Immature natural killer cell (primary cell): ENCODE measurements at places on chromosomes 3 and 15. TPM values are rescaled to one million over a fixed set of nuclear protein-coding genes. Genes with fewer than 3 reads are reported as not detected.
A peak's percentile ranks its signal among the peaks of the same experiment; 100 is the strongest.

DNA sequence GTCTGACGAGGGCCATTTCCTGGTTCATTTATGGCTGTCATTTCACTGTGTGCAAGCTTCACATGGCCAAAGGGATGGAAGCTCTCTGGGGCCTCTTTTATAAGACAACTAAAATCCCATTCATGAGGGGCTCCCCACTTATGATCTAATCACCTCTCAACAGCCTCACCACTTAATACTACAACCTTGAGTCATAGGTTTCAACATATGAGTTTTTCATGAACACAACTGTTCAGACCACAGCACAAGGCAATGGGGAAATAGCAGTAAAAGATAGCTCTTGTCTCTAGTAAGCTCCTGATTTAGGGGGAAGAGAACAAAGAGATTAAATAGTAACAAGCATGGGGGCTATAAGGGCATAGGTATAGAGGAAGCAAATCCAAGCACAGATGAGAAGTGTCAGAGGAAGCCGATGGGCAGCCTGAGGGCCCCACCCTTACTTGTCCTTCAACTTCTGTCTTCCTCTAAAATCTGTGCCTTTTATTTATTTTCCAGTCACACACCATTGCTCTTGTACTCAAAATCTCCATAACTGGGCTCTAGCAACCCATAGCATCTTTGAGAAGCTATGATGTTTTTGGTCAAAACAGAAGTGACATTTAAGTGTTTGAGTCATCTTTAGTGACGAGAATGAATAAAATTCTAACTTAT lies 329.1 kb downstream of the UNC13C start:
- H3K36me3 ChIP-seq, result no peaks in the 10 kb centered on the region
- no peak for DNase-seq
- peaks cover 2% of the 10 kb centered on the region for H3K27me3 ChIP-seq
- H3K27ac ChIP-seq, result no peak overlapping the region

CELF6 gene
- polyA plus RNA-seq, result not detected

- no peak overlapping the region for H3K27ac ChIP-seq
- H3K4me1 ChIP-seq, result peaks cover 12% of the 10 kb centered on the region
- no peaks in the 10 kb centered on the region for H3K27me3 ChIP-seq
- no peak overlapping the region for H3K4me3 ChIP-seq
- DNase-seq, result no peak
These were observed 4.4 kb upstream of the XIRP1 start for GRCh38 chr3:39196671-39197356.

GRCh38 chr3:172685331-172686214 lies 25.3 kb downstream of the NCEH1 start:
- no peak overlapping the region for H3K4me3 ChIP-seq
- no peak overlapping the region for H3K27ac ChIP-seq
- H3K4me1 ChIP-seq, result peaks cover 2% of the 10 kb centered on the region
- H3K36me3 ChIP-seq, result no peaks in the 10 kb centered on the region
- H3K27me3 ChIP-seq, result no peaks in the 10 kb centered on the region

CYP11A1 gene
- not detected for polyA plus RNA-seq

- no peak for DNase-seq
- H3K27ac ChIP-seq, result no peak overlapping the region
- peaks cover 2% of the 10 kb centered on the region for H3K27me3 ChIP-seq
These were observed 134.5 kb upstream of the WNT5A start for GRCh38 chr3:55621648-55622047.

ATP13A5 gene
- polyA plus RNA-seq, result not detected

BOC gene
- polyA plus RNA-seq, result not detected

DNA sequence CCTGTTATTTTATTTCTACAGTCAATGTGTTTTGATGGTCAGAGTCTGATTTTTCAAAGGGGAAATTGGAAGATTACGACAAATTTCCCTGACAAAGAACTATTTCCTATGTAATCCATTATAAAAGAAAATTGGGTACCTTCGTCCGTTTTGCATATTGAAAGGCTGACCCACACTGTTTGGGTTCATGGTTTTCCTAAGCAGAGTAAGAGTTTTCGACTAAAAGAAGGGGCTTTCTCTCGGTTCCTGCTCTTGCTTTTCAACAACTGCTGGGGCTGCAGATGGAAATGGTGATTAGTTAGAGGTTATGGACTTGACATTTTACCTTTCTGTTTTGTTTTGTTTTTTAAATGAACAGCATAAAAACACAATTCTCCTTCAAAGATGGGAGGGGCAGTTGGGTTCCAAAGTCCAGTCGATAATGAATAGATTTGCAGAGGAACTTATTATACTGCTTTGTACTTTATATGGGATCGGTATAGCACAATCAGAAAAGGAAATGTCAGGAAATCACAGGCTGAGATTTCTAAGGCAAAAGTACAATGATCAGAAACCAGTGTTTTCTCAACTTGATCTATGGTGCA lies 978 bp downstream of the KCNMB2 start:
- no peaks in the 10 kb centered on the region for H3K36me3 ChIP-seq
- H3K4me3 ChIP-seq, result no peak overlapping the region
- no peaks in the 10 kb centered on the region for H3K27me3 ChIP-seq
- H3K4me1 ChIP-seq, result no peaks in the 10 kb centered on the region

DNA sequence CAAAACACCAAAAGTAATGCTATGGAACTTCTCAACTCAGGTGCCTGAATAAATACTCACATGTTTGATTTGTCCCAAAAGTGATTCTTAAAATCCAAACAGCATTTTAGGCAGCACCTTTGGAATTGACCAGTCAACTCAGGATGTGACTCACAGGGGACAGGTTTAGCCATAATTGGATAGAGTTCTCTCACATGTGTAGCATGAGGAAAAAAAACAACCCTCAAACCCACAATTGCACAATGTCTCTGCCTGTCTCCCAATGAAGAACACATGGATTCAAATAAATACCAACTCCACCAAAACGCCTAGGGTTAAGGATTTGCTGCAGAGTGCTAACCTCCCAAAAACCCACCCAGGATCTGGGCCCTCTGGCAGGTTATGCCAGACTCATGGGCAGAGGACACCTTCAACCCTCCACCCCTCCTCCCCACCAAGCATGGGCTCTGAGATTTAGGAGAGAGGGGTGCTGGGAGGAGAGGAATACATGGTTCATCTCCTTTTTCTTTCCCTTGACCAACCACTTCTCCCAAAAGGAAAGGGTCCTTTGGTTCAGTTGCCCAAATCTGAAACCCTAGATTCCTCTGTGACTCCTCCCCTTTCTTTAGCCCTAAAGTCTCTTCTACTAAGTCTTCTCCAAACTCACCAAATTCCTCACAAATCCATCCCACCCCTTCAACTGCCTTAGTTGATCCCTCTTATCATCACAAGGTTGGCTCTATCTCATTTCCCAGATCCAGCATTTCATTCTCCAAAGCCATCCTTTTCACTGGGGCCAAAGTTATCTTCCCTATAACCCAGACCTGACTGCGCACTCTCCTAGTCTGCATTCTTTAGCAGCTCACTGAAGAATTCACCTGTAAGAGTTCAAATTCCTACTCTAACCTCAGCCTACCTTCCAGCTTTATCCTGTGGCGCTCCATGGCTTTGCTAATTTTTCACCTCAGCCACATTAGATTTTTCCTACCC lies 7.7 kb downstream of the RYK start:
- H3K4me1 ChIP-seq, result peaks cover 64% of the 10 kb centered on the region
- no peak overlapping the region for H3K4me3 ChIP-seq
- DNase-seq, result no peak
- H3K27me3 ChIP-seq, result no peaks in the 10 kb centered on the region

DNA sequence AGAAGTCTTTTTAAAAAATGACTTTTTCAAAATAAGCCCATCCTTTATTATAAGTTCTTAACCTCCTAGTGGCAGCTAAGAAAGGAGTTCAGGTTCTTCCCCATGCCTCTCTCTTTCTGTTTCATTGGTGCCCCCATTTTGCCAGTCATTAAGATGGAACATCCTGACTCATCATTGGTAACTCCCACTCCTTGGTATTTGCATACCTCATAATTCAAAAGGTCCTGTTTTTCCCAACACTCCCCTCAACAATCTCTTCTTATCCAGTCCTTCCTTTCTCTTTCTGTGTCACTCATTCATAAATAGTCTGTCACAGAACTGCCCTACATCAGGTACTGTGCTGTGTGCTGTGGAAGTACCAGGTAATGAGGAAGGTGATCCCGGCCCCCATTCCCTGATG lies 394.0 kb downstream of the FOXP1 start:
- no peak overlapping the region for H3K27ac ChIP-seq
- peaks cover 23% of the 10 kb centered on the region for H3K4me1 ChIP-seq
- DNase-seq, result no peak
- H3K27me3 ChIP-seq, result peaks cover 4% of the 10 kb centered on the region
- no peaks in the 10 kb centered on the region for H3K36me3 ChIP-seq

SNAPC5 gene
- 49.8 TPM for polyA plus RNA-seq

PRSS50 gene
- polyA plus RNA-seq, result not detected

IL16 gene
- polyA plus RNA-seq, result 147 TPM

DNA sequence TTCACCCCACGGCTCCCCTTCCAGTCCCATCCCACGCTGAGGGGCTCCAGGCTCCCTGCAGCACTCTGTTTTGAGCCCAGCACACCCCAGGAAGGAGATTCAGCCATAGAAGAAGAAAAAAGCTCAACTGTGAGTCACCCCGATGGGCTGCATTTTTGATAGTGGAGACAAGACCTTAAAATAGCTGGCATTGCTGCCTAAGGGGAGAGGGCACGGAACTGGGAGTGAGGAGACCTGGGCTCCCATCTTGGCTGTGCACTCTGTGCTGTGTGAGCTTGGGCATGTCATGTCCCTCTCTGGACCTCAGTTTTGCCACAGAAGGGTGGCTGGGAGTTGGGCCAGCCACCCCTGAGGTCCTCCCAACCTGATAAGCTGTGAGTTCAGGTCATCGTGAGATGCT lies 57.2 kb upstream of the SMAD6 start:
- H3K4me3 ChIP-seq, result no peak overlapping the region
- DNase-seq, result no peak
- H3K4me1 ChIP-seq, result no peaks in the 10 kb centered on the region
- no peak overlapping the region for H3K27ac ChIP-seq
- no peaks in the 10 kb centered on the region for H3K27me3 ChIP-seq

SCN5A gene
- not detected for polyA plus RNA-seq

DNA sequence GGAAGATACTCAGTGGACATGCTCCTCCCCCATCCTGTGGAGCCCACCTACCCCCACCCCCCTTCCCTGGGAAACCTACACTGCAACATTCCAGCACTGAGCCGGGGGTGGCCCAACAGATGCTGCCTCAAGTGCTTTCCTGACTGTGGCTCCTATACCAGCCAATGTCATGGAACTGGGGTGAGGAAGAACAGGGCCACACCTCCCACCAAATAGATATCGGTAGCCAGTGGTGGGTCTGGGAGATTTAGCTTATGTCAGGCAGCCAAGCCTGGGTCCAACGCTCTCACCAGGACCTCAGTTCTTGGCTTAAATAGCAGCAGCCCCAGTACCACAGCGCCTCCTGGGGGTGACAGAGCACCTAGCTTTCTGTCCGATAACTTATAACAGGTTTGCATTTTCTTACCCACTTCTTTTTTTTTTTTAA lies 30.3 kb downstream of the CDC25A start:
- peaks cover 3% of the 10 kb centered on the region for H3K27me3 ChIP-seq
- H3K4me1 ChIP-seq, result no peaks in the 10 kb centered on the region
- H3K27ac ChIP-seq, result no peak overlapping the region
- H3K36me3 ChIP-seq, result peaks cover 3% of the 10 kb centered on the region
- H3K4me3 ChIP-seq, result no peak overlapping the region

DNAH12 gene
- not detected for polyA plus RNA-seq

DNA sequence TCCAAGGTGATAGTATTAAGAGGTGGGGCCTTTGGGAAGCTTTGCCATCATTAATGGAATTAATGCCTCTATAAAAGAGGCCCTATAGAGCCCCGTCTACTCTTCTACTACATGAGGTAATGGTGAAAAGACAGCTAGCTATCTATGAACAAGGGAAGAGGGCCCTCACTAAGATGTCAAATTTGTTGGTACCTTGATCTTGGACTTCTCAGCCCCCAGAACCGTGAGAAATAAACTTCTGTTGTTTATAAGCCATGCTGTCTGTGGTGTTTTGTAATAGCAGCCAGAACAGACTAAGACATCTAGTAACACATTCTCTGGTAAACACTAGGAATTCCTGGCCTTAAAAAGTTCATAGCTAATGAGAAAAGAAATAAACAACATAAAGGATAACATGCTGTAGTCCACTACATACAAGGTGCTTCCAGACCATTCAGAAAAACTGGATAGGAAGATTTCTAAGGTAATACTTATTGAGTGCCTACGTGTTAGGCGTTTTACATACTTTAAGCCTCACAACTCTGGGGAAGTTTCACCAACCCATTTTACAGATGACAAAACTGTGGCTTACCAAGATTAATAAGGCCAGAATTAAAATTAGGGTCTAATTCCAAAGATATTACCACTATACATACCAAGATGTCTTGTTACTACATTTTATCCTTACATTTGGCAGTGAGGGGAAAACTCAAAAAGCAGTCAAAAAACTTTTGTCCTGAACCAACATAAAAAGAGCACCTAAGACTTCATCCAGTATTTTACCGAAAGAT lies 3.2 kb downstream of the UBE3A start:
- peaks cover 80% of the 10 kb centered on the region for H3K4me1 ChIP-seq
- no peak overlapping the region for H3K4me3 ChIP-seq
- no peaks in the 10 kb centered on the region for H3K27me3 ChIP-seq
- no peak for DNase-seq
- no peaks in the 10 kb centered on the region for H3K36me3 ChIP-seq

DNA sequence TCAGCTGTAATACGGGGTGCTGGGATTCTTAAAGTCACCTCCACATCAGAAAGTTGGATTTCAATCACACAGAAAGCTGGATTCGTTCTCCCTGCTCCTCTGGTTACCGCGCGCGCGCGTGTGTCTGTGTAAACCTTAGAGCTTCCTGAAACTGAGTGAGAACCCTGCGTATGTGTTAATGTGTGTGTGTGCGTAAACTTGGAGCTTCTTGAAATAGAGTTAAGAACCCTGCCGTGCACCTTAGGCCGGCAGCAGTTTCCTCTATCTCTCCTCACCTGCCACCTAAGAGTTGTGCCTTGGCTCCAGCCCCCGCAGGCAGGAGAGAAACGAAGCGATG lies 531 bp downstream of the LZTFL1 start:
- H3K4me3 ChIP-seq, result peak overlapping the region; percentile 95
- peaks cover 10% of the 10 kb centered on the region for H3K36me3 ChIP-seq
- no peak for DNase-seq
- H3K27me3 ChIP-seq, result peaks cover 7% of the 10 kb centered on the region

GRCh38 chr3:46651084-46651483 lies 38.8 kb downstream of the FAM240A start:
- no peak overlapping the region for H3K4me3 ChIP-seq
- no peaks in the 10 kb centered on the region for H3K36me3 ChIP-seq
- no peak overlapping the region for H3K27ac ChIP-seq

- peaks cover 42% of the 10 kb centered on the region for H3K36me3 ChIP-seq
- no peak overlapping the region for H3K27ac ChIP-seq
- peaks cover 21% of the 10 kb centered on the region for H3K4me1 ChIP-seq
- H3K4me3 ChIP-seq, result no peak overlapping the region
These were observed 7.9 kb downstream of the RFC4 start for GRCh38 chr3:186798239-186798874.

- DNase-seq, result no peak
- H3K27ac ChIP-seq, result no peak overlapping the region
- no peaks in the 10 kb centered on the region for H3K4me1 ChIP-seq
- no peak overlapping the region for H3K4me3 ChIP-seq
- H3K36me3 ChIP-seq, result no peaks in the 10 kb centered on the region
These were observed 2.2 kb upstream of the FAM240A start for GRCh38 chr3:46609944-46610722.

MB21D2 gene
- polyA plus RNA-seq, result 0.07 TPM
